ENCODE measurements at places on chromosomes 2 and 18.

DNA sequence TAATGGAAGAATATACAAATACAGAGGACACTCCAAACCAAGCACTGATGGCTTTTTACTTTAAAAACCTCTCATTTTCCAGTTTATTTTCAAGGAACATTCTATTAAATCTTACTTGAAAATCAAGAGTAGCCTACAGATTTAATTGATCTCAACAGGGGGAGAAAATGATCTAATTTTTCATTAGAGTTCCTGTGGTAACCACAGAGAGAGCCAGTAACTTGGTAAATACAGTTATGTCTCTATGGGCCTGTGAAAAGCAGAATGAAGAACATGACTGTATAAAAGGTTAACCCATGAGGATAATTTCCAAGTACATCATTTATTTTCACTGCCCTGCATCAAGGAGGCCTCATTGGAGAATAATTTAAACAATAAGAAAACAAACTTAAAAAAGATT lies 39.8 kb upstream of the ITPRID2 start:
- no peak for DNase-seq

DNA sequence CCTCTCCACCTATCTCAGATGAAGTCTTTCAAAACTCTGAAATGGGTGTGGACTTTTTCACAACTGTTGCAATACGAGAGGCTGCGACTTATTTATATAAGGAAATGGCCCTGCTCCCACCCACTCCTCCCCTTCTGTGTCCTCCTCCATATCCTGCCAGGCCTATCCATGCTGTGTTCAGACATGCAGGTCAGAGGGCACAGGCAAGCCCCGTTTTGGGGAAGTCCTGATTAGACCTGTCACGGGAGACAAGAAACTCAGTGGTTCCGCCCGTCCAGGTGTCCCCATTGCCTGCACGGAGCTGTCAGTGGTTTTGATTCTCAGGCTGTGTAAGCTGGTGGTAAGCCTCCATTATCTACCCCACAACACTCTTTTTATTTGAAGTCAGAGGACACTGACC lies 99.6 kb upstream of the MGAT5 start:
- no peak for DNase-seq

DNA sequence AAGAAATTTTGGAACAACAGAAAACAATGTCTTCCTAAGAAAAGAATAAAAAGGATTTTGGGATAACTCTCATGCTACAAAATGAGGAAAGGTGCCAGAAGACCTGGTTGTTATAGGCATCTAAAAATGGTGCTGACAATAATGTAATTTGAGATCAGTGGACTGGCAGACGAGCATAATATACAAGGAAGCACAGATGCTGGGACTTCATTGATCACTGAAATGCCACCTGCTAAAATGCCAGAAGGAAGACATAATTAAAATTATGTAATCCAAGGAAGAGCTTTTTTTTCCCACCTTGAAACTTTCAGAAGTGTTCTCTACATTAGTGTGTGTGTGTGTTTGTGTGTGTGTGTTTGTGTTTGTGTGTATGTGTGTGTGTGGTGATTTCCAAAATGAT lies 535.9 kb downstream of the XIRP2 start:
- no peak for DNase-seq

DNA sequence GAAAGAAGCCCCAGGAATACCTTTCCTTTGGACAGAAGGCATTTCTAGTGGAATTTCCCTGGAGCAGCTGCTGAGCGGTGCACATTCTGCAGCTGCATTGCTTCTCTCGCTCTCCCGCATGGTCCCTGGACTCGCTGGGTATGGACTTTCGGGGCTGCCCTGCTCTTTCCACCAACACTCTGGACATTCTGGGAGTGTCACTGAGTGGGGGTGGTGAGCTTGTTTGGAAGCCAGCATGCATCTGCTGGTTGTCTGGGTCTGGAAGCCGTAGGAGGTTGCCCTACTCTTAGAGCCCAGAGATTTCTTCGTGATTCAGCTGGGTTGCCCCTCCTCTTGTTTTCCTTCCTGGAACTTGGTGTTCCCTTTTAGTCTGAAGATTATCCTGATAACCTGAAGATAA lies 52.6 kb downstream of the TWIST2 start:
- DNase-seq: no peak

DNA sequence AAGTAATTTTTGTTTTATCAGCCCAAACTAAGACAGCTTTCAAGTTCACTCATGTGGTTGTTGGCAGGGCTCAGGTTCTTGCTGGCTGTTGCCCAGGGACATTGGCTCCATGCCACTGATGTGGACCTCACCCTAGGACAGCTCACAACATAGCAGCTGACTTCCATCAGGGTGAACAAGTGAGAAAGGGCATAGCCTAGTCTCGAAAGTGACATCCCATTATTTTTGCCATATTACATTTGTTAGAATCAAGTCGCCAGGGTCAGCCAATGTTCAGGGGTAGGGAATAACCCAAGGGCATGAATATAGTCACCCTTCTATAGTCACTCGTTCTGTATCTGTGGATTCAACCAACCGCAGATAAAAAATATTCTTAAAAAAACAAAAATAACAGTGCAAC lies 10.7 kb upstream of the CWC22 start:
- DNase-seq: no peak

DNA sequence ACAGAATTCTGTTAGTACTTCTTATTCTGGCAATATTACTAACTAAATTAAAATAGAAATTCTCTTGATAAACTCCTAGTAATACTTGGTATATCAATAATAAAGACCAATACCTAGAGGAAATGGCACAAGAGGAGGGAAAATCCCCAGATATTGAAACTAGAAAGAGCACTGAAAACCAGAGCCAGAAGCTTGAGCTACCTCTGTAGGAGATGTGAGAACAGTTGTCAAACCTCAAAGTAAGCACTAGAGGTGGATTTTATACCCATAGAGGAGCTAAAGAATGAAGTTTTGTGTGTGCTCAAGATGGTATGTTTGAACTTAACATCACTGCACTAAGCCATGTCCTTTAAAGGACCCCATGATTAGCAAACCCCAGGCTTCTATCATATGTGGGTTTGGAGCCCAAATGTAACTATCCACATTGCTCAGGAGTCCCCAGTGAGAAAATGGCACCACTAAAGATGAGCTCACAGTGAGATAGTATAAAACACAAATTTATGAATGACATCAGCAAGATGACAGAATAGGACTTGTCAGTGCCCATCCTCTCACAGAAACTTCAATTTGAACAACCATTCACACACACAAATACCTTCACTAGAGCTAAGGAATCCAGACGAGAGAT lies 122.1 kb downstream of the PKP4 start:
- no peak for DNase-seq

DNA sequence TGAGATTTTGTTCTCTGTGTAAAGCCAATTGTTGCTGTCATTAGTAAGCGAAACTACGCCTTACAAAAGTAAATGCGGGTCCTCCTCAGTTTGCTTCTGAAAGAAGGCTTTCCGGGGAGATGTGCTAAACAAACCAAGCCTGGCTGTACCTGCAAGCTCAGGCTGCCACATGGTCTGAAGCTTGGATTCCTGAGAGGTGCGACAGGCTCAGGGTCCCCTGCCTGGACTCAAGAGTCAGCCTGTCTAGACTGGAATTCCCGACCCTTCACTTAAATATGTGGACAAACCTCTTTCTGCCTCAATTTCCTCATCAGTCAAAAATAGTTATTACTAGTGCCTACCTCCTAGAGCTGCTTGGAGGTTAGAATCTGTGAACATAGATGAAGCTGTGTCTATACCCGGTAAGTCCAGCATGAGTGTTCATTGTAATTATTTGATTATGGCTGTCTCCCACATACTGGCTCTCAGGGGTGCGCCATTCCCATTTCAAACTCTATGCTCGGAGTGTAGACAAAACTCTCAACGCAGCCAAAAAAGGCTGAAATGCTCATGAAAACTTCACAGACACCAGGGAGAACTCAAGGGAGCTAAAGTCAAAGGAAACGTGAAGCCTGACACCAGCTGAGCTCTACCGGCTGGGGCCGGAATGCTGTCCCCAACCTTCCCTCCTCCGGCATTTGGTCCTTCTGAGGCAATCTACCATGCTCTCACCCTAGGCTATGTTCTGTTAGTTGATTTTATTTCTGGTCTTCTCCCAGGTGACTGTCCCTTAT lies 31.4 kb downstream of the SOWAHC start:
- no peak for DNase-seq

DNA sequence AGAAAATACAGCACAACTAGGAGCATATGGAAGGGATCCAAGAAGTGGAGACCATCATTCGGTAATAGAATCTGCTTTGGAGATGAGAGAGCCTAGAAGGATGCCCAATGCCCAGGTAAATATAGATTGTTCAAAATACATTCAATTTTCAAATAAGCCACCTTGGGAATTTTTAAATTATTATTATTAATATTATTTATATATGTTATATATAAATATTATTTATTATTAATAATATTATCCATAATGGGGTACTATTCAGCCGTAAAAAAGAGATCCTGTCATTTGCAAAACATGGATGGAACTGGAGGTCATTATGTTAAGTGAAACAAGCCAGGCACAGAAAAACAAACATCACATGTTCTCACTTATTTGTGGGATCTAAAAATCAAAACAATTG lies 127.8 kb upstream of the NDUFV2 start:
- DNase-seq: no peak

DNA sequence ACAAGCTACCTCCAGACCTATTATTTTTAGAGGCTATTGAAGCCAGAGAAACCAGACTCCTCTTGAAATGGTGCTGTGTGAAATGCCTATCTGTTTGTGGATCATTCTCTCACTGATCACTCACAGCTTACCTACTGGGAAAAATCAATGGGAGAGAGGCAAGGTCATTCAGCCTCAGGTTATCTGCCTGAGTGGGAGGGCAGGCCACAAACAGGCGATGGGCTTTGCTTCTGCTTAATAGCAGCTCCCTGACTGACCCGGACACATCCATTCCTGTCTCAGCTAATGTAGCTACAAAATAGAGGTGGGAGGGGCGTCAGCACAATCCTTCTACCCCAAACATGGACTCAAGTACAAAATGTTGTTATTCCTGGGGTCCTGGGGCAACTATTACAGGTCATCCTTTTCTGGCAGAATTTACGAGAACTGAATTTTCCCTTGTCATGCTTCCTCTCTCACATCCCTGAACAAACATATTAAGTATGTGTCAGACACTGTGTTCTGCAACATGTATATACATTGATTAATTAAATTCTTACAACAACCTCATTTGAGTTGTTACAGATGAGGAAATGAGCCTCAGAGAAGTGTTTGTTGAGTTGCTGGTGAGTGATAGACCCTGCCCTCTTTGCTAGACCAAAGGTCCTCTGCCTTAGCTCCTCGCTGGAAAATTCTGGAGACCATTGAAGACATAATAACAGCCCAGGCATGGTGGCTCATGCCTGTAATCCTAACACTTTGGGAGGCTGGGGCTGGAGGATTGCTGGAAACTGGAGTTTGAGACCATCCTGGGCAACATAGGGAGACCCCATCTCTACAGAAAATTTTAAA lies 60.5 kb downstream of the CDK15 start:
- no peak for DNase-seq

- no peak for DNase-seq
These were observed 471.4 kb upstream of the REG3G start for GRCh38 chr2:78553866-78554647.

GRCh38 chr2:1995987-1996386 lies 251.7 kb upstream of the PXDN start:
- DNase-seq: no peak

DNA sequence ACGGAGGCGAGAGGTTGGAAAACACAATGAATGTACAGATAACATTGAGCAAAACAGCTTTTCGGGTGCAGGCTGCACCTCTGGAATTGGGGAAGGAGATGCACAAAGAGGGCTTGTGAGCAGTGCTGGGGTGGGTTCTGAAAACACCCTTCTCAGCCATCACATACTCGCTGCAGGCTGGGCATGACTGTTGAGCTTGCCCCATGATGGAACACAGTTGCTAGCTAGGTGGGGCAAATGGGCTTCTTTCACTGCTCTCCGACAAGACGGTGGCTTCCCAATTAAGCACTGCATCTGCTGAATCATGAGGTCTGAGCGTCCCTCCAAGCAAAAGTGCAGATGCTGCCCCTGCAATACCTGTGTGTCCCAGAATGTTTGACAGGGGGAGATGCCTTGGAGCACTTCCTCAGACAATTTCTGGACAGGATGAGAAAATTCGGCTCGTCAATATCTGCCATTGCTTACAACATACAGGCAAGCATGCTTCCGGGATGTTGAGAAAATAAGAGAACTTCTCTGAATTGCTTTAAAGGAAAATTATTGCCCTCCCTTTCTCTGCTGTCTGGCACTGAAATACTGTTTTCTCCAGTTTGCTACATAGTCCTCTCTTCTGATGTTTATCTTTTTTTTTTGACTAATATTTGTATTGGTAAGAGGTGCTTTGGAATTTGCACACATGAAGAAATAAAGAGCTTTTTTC lies 77.3 kb upstream of the SH3BP4 start:
- DNase-seq: no peak

DNA sequence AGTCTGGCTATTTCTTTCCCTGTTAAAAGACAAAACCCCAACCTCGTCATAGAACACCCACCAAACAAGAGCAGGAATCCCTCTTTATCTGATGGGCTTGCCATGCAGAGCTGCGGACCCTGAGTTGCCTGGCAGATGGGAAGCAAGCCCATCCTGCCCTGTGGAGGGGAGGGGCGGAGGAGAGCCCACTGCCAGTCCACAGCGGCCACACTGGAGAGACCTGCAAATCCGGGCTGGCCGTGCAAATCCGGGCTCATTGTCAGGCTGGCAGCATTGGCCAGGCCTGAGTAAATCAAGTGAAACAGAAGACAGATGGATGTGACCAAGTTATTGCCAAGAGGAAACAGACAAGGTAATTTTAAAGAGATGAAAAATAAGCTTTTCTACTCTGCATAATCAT lies 22.0 kb downstream of the MYL12B start:
- no peak for DNase-seq

DNA sequence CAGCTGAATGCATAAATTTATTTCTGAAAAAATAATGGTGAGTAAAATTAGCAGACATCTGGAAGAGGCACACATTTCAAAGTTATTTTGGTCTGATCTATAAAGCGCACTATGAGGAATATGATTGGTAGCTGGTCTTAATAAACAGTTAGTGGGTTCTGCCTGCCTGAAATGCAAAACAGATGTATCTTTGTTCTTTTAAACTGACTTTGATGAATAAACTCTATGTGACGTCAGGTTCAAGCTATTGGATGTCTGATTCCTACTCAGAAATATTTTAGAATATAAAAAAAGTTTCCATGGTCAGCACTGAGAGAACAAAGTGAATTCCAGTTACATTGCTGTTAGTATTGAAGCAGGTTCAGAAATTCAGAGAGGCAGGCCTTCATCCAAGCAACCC lies 136.4 kb downstream of the TPGS2 start:
- DNase-seq: no peak

GRCh38 chr2:230411570-230412370 lies 4.2 kb upstream of the SP100 start:
- DNase-seq: peak; percentile 53

DNA sequence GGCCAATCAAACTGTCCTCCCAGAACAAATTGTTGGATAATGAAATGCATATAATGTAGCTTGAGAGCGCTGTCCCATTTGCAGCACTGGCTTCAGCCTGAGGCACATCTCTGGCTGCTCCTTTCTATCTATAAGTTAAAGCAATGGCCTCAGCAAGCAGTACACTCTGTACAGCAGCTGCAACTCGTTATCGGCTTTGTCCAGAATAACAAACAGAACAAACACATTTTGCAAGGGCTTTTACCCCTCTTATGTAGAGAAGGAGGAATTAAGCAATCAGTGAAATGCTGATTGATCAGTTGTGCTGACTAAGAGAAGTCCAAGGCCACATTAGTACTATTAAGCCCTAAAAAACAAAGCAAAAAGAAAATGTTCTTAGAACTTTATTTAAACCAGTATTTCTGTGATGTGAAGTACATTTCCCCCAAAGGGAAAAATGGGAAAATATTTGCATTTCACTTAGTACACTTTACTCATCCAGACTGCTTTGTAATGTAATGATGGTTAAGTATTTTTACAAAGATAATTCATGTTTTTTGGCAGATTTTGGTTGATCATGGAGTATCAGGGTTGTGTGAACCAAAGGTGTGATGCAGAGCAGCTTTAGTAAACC lies 15.0 kb upstream of the CPS1 start:
- no peak for DNase-seq

All from stimulated activated CD8-positive, alpha-beta memory T cell treated with anti-CD3 and anti-CD28 coated beads, Interleukin-15, amount 100 ng/mL, for 48 hours (primary cell).